Colonic mucosa (tissue), 4 donors: ENCODE measurements at places on chromosomes 2 and 18. TPM values are rescaled to one million over a fixed set of nuclear protein-coding genes. Genes with fewer than 3 reads are reported as not detected.

DNA sequence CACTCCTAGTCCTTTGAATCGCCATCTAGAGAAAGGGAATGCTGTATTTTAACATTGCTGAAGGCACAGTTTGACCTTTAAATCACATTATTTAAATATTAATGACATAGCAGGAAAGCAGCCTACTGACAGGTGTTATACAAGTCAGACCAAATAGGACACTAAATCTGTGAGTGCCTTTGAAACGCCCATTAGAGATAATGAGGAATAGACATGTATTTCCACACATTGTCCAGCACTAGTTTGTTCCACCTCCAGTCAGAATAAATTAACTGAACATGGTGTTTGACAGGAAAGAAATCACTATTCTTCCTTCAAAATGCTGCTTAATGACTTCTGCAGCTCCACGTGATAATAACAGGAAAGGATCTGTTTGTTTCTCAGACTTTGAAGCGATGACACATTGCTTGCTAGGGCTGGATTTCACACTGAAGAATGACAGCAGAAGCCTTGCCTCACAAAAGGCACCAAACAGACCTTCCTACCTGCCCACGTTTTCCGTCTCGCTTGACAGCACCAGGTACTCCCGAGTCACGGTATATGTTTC, 90.5 kb upstream of the DDX18 start:
- no peak for DNase-seq

DNA sequence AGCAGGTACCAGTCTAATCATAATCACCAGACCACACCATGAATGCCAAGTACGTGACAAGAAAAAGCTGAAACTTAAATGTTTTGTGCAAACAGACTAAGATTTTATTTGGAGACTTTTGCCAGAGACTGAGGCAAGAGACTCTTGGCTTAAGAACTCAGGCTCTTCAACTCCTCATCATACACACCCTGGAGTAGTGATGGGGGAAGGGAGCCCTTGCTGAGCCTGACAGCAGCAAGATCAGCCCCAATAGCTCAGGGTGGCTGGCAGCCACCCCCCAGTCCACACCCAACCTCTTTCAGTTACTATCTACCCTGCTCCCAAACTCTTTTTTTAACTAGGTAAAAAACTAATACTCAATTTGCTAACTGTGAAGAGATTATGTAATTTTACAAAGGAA, 114.8 kb downstream of the CCBE1 start:
- no peak for DNase-seq

DNA sequence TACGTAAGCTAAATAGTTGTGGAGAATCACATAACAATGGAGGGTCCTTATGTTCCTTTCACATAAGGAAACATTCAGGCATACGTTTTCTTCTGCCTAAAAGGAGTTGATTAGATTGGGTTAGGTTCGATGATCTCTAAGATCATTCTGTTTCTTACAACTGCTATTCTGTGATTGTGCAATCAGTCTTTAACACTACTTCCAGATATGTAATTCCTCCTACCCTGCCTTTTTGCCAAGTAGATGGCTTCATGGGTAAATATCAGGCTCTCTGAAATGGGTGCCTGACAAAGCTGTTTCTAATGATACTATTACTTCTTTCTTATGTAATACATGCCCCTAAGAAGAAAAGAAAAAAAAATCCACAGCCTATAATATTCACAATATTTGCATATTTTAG, 321.5 kb downstream of the XIRP2 start:
- DNase-seq: no peak

DNA sequence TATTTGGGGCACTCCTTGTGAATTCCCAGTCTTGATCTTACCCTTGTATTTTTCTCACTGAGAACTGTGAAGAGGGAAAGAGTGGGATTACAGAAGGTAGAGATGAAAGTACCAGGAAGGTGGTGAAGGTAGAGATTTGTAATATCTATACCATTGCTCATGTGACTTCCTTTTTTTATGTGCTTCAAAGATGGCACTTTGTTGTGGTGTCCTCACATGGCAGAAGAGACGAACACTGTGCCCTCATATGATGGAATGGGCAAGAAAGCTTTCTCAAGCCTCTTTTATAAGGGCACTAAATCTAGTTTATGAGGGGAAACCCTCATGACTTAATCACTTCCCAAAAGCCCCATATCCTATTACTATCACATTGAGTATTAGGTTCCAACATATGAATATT, 28.9 kb upstream of the PPM1B start:
- DNase-seq: no peak

DNA sequence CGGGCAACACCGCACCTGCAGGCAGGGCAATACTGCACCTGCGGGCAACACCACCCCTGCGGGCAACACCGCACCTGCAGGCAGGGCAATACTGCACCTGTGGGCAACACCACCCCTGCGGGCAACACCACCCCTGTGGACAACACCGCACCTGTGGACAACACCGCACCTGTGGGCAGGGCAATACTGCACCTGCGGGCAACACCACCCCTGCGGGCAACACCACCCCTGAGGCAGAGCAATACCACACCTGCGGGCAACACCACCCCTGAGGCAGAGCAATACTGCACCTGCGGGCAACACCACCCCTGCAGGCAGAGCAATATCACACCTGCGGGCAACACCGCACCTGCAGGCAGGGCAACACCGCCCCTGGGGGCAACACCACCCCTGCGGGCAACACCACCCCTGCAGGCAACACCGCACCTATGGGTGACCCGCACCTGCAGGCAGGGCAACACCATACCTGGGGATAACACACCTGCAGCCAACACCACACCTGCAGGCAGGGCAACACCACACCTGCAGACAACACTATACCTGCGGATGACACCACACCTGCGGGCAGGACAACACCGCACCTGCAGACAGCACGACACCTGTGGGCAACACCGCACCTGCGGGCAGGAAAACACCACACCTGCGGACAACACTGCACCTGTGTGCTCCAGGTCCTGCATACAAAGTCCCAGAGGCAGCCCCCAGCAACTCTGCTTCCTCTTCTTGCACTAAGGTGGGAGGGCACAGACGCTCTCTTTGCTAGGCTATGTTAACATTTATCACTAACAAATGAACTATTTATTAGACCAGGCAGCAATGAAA, 57.7 kb downstream of the EIPR1 start:
- DNase-seq: no peak

Gene CYTIP
- total RNA-seq: 8.0 TPM

Gene CCDC148
- total RNA-seq: 0.13 TPM
